ENCODE measurements at places on chromosomes 3 and 15.

DNA sequence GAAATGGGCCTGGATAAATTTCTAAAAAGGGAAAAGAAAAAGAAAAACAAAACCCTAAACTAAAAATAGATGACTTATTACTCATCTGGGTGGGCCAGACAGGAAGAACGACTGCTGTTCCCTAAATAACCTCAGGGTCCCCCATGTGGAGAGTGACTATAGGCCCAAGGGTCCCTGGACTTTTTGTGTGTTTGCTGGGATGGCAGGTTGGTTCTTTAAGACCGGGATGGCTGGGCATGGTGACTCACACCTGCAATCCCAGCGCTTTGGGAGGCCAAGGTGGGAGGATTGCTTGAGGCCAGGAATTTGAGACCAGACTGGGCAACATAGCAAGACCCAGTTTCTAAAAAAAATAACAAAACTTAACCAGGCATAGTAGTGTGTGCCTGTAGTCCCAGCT lies 43.8 kb upstream of the TRA2B start:
- no peak for DNase-seq

DNA sequence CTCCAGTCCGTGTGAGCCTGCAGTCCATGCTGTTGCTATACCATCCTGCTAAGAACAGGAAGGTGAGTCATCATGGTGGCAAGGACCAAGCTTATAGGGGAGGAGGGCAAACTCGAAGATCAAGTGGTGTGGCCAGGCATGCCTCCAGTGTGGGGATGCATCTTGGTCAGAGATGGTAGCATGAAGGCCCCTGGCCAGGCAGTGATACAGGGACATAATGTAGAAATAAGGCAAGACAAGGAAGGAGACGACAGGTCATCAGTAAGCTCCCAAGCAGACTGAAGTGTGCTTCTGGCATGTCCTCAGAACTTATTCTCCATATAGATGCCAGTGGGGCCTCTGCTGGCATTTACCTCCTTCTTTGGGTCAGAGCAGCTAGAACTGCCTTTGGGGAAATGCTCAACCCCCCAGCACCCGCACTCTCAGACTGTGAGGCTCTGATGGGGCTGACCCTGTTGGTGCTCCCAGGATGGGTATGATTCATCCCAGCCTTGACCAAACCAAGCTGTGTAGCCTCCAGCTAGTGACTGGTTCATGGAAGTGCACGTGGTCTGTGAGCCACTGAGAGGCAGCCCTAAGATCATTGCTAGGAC lies 52.5 kb upstream of the ATP2B2 start:
- DNase-seq, result no peak

DNA sequence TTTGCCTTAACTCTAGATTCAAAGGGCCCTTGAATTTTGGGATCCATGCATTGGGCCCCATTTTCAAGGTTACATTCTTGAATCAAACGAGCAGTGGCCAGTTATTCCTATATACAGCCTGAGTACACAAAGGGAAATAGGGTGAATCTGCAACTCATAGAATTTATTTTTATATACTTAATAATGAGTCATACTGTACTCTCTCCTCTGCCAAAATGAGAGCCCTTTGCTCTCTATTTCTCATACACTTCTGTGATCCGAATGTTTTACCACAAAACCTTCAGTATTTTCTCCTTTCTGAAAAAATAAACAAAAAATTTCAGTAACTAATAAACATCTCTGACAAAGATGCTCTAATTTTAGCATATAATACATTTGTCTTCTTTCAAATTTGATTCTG lies 116.7 kb downstream of the SERPINI1 start:
- DNase-seq, result no peak

GRCh38 chr3:105780107-105780506 lies 88.7 kb downstream of the CBLB start:
- no peak for DNase-seq

- no peak for DNase-seq
Measured at GRCh38 chr15:37586011-37586583, 348.3 kb upstream of the TMCO5A start.

DNA sequence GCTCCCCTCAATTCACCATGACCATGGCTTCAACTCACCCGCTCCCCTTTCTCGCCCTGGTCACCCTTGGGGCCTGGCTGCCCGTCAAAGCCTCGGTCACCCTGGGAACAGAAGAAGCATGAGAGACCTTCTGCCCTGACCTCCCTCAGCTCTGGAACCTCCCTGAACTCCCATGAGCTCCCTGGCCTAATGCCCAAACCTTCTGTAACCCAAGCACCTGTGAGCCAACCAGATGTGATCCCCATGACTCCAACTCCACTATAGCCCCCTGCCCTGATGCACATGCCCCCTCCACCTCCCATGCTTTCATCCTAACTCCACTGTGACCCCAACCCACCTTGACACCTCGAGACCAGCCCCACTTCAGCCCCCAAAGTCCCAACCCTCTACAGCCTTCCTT lies 3.5 kb upstream of the UCN2 start:
- DNase-seq, result no peak

DNA sequence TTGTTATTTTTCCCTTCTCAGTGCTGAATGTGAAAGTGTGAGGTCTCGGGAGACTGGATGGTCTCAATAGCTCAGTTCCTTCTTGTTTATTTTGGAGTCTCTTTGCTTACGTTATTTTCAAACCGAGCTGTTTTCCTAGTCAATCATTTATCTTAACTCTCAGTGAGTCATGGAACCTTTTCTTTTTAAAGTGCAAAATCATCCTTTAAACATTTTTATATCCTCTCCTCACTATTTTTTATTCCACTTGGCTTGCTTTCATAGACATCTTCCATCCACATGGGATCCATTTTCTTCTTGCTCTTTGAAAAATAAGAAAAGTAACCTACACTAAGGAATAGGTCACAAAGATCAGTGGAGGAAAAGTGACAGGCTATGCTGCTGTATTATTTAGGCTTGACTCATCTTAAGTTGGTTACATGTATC lies 497.8 kb downstream of the NAALADL2 start:
- DNase-seq, result no peak

- no peak for DNase-seq
Measured at GRCh38 chr15:70438776-70439175, 324.6 kb downstream of the UACA start.

DNA sequence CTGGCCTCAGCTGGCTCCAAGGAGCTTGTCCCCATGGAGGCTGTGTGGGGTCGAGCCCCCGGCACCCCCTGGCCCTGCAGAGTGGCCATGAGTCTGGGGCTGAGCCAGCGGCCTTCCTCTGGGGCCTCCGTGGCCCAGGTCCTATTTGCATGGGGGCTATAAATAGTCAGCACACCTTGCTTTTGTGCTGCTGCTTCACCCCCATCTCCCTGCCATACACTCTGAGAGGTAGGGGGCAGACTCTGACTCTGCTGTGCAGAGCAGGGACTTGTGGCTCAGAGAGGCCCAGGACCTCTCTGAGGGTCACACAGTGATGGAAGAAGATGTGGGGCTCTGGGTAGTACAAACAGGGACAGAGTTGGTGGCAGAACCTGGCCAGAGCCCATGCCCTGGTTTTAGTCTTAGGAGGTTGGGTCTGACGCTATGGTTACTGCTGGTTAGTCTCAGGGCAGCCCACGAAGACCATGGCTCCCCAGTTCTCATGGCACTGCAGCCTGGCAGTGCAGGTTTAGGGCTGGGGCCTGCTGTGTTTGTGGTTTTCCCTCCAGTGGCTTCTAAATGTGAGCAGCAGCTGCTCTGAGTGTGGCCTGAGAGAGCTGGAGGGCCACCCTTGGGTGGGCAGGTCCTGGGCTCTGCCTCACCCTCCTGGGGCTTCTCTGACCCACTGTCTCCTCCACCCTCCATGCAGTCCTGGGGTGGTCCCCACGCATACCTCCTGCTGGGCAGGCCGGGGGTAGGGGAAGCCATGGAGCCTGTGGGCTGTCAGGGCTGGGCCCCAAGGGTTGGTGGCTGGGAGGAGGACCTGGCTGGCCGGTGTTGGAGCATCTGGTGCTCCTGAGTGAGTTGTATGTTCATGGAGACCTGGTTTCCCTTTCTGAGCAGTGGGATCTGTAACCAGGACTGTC lies 13.6 kb downstream of the PRKCD start:
- DNase-seq, result no peak

GRCh38 chr3:147423798-147424580 lies 14.8 kb downstream of the ZIC1 start:
- DNase-seq, result no peak

DNA sequence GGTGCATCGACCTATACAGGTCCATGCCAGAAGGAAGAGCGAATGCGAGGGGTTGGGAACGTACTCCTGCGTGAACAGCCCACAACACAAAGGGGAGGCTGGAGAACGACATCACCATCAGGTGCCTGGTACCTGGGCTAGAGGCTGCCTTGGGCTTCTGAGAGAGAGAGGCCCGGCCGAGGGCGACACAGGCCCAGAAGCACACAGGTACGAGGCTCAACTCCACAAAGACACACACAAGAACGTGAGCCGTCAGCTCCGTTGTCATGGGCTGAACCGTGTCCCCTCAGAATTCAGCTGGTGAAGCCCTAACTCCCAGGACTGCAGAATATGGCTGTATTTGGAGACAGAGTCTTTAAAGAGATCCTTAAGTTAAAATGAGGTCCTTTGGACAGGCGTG lies 134.3 kb downstream of the ATP10A start:
- no peak for DNase-seq

DNA sequence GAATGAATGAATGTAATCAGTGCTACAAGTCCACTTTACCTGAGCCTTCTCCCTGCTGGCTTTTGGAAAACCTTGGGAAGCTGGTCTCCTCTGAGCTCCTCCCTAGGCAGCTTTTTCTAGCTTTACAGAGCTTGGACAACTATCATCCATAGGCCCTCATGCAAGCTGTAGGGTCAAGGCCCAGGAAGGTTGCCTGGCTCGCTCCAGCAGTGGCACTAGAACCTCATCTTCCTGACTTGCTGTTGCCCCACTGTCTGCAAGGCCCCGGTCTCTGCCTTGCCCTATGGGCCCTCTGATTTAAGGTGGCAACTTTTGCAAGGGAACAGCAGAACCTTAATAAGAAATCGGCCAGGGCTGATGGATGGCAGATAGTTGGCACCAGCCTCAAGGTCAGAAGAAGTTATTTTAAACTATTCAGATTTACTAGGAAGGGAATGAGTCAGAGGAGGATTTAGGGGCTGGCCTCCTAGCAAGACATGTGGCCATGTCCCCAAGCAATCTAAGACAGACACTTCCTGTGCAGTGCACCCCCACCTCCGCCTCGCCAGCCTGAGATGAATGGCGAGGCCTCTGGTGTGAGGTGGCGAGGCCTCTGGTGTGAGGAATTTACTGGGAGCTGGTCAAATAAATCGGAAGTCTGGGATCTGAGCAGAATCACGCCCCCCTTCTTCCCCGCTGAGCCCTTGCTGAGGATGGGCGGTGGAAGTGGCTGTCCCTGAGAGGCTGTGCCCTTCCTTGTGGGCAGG lies 180.8 kb downstream of the MEGF11 start:
- DNase-seq, result no peak

DNA sequence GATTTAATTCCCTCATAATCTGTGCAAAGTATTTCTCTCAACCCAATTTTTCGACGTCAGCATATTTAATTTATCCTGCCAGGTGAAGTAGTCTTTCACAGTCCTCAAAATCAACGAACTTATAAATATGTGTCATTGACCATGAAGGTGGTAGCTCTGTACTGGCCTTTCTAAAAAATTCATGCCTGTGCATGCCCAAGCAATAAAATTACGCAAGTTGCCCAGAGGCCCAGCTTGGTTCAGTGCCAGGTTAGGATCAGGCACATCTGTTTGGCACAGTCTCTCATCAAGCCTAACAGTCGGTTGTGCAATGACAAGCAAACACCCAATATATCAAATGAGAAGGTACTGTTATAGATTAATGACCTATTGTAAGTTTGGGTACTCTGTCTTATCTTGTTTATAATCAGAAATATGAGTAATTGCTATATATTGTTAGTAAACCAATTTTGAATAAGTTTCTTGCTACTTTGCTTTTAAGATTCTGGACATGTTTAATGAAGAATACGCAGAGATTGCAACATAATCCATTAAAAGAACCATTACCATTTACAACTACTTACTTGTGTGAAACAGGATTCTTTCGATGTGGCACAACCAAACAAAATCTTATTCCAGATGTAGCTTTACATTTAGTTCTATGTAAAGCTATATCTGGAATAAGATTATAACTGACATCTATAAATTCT lies 159.0 kb upstream of the IL12A start:
- DNase-seq, result peak; percentile 53

- DNase-seq, result no peak
Measured at GRCh38 chr3:133531981-133532380, 41.5 kb upstream of the CDV3 start.

DNA sequence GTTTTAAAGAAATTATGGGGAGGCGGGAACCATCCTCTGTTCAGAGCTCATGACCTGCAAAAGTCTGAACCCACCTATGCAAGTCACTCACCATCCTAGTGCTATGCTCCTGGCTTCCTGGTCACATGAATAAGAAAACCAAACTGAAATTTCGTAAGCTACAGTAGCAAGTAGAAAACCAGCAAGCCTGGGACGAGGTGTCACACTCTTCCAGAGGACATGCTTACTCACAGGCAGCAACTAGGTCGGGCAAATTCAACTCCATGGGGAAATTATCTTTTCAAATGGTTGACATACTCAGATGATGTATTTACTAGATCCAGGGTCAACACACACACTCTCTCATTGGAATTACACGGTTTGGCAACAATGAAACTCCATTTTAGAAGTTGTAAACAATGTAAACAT lies 31.3 kb downstream of the LDHAL6B start:
- no peak for DNase-seq

- DNase-seq, result no peak
Measured at GRCh38 chr15:90432253-90432652, 44.2 kb downstream of the IQGAP1 start.

DNA sequence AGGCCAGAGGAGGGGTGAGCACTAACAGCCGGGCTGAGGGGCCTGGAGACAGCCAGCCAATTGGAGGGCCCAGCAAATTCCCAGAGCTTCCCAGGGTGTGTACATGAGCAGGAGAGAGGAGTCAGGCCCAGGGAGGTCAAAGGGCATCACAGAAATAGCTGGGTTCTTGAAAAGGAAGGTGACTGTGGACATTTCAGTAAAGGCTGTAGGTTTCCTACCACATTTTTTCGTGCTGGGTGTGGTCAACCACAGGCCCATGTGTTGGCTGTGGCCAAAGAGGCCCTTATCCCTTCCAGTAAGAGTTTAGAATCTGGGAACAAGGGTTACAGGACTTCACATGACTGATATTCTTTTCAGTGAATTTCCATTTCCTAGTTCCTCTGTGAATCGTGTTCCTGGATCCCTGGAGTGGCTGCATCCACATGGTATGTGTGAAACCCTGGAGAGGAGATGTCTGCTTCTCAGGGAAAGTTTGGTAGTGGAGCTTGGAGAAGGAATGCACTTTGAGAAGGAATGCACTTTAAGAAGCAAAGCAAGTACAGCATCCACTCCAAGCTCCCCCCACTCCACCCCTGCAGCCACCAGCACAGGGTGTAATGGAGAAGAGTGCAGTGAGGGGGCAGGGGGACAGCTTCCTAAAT lies 73.2 kb upstream of the HEG1 start:
- DNase-seq, result no peak

GRCh38 chr3:189690237-189690636 lies 59.0 kb downstream of the TP63 start:
- DNase-seq, result no peak

- DNase-seq, result no peak
Measured at GRCh38 chr3:14508505-14508819, 31.7 kb downstream of the GRIP2 start.

- no peak for DNase-seq
Measured at GRCh38 chr3:119627461-119627860, 29.8 kb downstream of the PLA1A start.

All from hippocampal formation (tissue), 2 donors.